RPMI7951 (cell line): ENCODE measurements at places on chromosomes 4 and X. TPM values are rescaled to one million over a fixed set of nuclear protein-coding genes. Genes with fewer than 3 reads are reported as not detected.
A peak's percentile ranks its signal among the peaks of the same experiment; 100 is the strongest.

- no peak for DNase-seq
These were observed 197.4 kb downstream of the MAML3 start for GRCh38 chr4:139956507-139957017.

DNA sequence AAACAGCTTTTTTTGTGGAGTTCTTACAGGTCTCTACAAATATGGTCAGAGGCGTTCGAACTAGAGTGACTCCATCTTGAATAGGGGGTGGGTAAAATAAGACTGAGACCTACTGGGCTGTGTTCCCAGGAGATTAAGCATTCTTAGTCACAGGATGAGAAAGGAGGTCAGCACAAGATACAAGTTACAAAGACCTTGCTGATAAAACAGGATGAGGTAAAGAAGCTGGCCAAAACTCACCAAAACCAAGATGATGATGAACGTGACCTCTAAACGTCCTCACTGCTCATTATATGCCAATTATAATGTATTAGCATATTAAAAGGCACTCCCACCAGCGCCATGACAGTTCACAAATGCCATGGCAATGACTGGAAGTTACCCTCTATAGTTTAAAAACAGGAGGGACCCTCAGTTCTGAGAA lies 42.8 kb upstream of the SPP1 start:
- peak; percentile 39 for DNase-seq

DNA sequence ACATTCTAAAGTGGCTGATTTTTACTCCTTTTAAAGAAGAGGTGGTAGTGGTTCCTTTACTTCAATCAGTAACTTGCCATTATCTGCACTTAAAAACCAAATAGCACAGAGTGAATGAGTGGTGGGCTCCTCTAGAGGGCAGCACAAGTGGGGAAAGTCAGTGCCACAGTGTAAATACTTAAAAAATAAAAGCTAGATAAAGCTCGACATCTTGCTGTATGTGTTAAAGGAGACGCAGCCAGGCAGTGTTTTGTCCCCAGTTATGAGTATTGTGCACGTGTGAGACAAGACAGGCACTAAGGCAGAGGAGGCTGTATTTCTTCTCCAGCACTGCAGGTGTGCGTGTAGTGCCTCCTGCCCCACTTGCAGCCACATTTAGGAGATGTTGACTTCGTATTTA lies 24.6 kb downstream of the NAP1L5 start:
- DNase-seq, result peak; percentile 27

DNA sequence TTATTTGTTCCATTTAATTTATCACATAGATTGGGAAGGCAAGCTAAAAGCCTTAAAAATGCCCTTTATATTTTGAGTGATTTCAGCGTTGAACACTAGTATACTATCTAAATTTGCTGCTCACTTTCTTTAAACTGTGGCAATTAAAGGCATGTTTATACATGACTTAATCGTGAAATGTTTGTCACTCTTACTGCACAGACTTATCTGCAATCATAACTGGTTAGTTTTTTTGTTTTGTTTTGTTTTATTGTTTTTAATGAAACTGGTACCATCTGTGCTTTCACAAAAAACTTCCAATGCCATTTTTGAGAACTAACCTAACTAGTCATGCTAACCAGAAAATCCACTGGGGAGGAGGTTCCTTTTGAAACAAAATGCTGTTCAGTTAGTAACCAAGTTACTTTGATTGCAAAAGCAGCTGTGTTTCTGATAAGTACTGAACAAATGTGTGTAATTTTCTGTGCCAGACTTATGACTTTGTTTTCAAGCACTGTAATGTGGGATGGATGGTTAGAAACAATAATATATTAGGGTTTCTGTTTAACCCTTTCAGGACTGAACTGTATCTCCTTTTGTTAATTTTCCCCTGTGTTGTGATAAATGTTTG lies 56.1 kb downstream of the CCKAR start:
- DNase-seq, result no peak

GRCh38 chr4:62087706-62088105 lies 887.6 kb downstream of the ADGRL3 start:
- no peak for DNase-seq

- peak; percentile 74 for DNase-seq
These were observed 91.0 kb downstream of the MID1 start for GRCh38 chrX:10529344-10529743.

DNA sequence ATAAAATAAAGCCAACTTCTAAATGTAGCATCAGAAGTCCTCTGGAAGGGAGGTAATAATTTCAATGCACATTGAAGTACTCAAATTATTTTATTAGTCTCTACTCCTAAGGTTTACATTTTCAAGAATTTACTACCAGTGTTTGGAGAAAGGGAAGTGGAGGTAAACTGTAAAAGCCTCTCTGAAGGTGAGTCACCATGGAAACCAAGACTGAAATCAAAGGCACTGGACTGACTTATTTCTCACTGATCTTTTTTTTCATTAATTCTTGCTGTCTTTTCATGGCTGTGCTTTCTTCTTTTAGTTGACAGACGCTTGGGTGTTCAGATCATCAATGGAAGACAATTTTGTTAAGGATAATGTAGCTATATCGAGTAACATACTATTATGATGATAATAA lies 9.7 kb downstream of the SLC39A8 start:
- DNase-seq, result no peak

DNA sequence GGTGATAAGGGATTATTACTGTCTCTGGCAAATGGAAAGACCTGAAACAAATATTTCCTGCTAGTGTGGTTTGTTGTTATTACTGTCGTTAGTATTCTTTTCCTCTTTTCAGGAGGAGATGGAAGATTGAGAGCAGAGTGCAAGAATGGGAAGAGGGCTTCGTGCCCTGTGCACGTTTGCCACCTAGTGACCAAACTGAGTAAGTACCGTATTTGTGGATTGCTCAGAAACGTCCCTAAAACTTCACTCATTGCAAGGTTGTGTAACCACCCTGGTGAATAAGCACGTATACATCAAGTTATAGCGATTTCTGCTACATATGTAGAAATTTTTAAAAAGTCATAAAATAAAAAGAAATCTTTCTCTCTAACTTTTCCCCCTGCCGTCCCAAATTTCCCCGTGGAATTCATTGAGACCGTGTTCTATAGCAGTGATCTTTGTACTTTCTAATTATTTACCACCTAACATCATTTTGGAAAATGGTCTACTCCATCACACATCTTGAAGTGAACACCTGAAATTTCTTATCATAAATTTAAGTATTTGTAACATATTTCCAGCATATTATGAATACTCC lies 24.3 kb downstream of the LINC00632 start:
- DNase-seq, result peak; percentile 9

- DNase-seq, result no peak
These were observed 1350.9 kb downstream of the ARAP2 start for GRCh38 chr4:34893382-34893781.

GRCh38 chr4:108345862-108346817 lies 177.4 kb upstream of the LEF1 start:
- DNase-seq, result peak; percentile 89

GRCh38 chr4:55554453-55555030 lies 7.8 kb upstream of the CLOCK start:
- peak; percentile 49 for DNase-seq

DNA sequence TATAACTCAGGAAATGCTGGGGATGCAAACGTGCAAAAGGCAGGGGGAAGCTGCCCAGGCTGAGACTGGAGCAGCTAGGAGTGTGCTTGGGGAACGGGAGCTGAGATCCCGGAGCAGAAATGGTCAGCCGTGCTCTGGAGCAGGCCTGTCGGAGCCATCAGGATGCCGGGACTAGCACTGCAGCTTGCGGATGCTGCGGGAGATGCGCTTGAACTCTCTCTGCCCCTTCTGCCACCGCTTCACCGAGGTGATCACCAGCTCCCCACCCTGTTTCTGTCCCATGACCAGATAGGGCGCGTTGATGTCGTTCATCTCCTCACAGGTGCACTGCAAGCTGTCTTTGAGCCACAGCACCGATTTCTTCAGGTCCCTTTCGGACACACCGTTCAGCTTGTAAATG lies 7.6 kb downstream of the SFRP2 start:
- no peak for DNase-seq

- peak; percentile 57 for DNase-seq
These were observed 194.7 kb downstream of the PTTG2 start for GRCh38 chr4:38154681-38155588.

GRCh38 chrX:98409867-98410266 lies 1526.2 kb downstream of the RPA4 start:
- DNase-seq, result no peak

GRCh38 chr4:152973629-152974467 lies 37.7 kb downstream of the FHDC1 start:
- DNase-seq, result no peak

DNA sequence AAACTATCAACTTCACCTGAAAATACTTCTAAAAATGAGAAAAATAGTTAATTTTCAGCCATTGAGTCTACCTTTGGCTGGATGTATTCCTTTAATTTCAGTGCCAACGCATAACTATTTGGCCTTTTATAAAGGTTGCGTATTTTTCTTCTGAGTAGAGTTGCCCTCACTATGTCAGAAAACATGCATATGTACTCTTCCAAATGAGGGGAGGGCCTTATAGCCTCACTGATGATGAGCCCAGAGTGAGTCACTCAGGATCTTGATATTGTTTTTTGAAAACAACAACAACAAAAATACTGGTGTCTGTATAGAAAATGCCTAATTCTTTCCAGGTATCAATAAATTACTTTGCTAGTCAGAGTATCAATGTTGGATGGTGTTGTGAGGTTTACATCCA lies 349.3 kb downstream of the FBXO8 start:
- no peak for DNase-seq

GRCh38 chr4:164252286-164252685 lies 501.6 kb upstream of the SMIM31 start:
- no peak for DNase-seq

DNA sequence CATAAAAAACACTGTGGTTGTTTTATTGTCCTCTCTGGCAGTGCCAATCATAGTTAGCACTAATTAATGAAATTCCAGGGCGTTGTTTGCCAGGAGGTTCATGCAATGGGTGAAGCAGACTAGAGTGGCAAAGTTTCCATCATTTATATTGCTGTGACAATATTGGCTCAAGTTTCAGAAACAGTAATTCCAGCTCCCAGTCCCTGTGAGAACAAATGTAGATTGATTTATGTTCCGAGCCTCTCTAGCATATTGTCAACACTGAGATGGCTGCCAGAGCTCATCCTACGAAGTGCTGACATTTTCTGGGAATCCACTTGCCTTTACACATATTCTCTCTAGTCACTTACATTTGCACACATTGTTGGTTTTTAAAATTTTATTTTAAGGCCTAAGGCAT lies 440.0 kb upstream of the IGFBP7 start:
- no peak for DNase-seq

- peak; percentile 26 for DNase-seq
These were observed 33.1 kb upstream of the EDNRA start for GRCh38 chr4:147447786-147448185.

DNA sequence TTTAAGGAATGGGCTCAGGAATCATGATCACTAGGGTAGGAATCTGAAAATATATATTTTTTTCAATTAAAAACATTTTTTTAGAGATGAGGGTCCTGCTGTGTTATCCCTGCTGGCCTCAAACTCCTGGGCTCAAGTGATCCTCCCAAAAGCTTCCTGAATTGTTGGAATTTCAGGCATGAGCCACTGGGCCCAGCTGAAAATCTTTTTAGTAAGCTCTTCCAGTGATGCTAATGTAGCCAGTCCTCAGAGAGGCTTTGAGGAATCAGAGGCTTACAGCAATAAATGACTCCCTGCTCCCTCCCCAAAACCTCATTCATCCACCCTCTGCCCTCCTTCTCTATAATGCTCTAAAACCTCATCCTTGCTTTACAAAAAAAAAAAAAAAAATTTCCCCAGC lies 129.5 kb downstream of the ZIC3 start:
- DNase-seq, result no peak

GRCh38 chr4:187903700-187904099 lies 91.9 kb upstream of the ZFP42 start:
- no peak for DNase-seq

DNA sequence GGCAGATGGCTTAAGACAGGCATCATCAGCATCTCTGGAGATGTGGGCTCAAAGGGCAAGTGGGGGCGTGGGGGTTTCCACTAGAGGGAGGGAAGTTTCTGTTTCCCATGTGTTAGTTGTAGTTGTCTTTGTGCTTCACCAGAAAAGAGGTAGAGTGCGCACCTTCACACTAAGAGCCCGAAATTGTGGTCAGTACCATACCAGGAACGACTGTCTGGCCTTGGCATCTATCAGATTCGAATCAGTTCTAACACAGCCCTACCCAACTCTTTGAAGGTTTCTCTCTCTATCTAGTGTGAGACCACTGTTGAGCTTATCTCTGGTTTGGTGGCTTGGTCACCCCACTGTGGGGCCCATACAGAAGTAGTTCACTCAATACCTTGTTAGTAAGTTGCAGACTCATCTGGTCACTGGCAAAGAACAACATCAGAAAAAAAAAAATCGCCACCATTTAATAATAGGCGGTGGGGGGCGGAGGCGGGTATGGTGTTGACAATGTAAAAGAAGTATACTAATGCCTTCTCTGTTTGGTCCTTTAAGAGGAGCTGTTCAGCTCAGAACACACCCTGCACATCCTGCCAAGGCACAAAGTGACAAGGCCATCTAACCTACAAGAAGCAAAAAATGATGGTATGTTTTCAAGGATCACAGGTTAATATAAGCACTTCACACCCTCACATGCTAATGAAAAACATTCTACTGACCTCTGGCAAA lies 71.1 kb downstream of the NYX start:
- no peak for DNase-seq

GRCh38 chr4:81472281-81473182 lies 825 bp upstream of the RASGEF1B start:
- DNase-seq, result peak; percentile 3

Gene TRO
- 9.9 and 15.0 TPM in 2 replicates for total RNA-seq

Gene IDUA
- total RNA-seq, result 0.60 and 2.0 TPM in 2 replicates

Gene RHOXF1
- not detected in 2 replicates for total RNA-seq

Gene FGFBP1
- total RNA-seq, result not detected in 2 replicates

Gene TMSB15A
- total RNA-seq, result 27.1 and 39.8 TPM in 2 replicates

Gene LUZP4
- 0.10 TPM in 1 of 2 replicates, not detected in the other for total RNA-seq

Gene ABCG2
- total RNA-seq, result 2.3 and 3.3 TPM in 2 replicates

Gene ZNF718
- 3.6 and 4.2 TPM in 2 replicates for total RNA-seq

Gene GYG2
- 0.20 and 1.2 TPM in 2 replicates for total RNA-seq

Gene CPE
- total RNA-seq, result under 0.01 and 0.10 TPM in 2 replicates
